Stimulated activated CD8-positive, alpha-beta memory T cell treated with anti-CD3 and anti-CD28 coated beads, Interleukin-15, amount 100 ng/mL, for 24 hours (primary cell): ENCODE measurements at places on chromosomes 5 and 9.

DNA sequence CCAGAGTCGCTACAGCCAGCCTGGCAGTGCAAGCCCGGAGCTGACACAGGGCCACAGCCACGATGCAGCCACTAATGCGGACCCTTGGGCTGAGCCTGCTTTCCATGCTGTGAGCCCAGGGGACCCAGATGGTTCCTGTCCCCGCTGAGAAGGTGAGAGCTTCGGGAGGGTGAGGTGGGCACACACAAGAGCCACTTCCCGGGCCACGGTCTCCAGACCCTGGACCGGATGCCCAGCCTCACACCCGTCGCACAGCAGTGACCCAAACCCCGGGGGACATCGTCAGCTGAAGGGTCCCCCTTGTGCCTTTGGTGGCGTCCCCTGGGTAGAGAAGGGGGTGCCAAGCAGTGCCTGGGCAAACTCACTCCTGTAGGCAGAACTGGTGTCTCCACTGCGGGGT is 13.4 kb downstream of the PAEP start:
- DNase-seq: no peak

DNA sequence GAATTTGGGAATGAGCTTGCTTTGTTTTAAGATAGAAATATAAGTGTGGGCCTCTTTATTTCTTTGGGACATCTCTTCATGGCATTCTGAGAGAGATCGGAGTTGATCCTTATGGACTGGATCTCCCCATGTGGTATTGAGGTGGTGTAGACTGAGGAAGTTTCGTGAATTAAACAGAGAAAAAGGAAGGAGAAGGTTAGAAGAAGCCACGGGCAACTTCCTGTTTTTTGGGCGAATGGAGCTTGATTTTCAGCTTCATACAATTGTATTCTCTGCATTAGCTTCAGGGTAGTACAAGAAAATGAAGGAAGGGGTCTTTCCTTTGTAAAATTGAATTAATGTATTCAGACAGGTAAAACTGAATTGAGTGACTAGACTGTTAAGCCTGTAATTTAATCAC is 70.5 kb upstream of the HMHB1 start:
- no peak for DNase-seq

GRCh38 chr5:126004636-126005035 is 418.6 kb upstream of the GRAMD2B start:
- no peak for DNase-seq

DNA sequence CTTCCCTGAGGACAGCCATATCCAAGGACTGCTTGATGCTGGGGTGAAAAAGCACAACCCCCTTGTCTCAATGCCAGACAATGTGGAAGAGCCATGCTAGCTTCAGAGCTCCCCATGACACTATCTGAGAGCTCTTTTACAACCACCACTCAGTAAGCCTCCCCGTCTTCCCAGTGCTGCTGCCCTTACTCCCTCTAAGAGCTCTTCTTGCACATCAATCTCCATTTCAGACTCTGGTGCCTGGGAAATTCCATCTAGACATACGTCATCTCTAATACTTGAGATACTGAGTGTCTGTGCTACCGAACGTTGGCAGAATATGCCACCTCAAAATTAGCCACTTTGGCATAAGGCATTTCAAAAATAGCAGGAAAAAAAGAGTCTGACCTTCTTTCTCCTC is 94.5 kb downstream of the EDIL3 start:
- no peak for DNase-seq

GRCh38 chr9:14710804-14711203 is 11.7 kb downstream of the CER1 start:
- DNase-seq: no peak
